ENCODE measurements at places on chromosomes 1 and 21. TPM values are rescaled to one million over a fixed set of nuclear protein-coding genes. Genes with fewer than 3 reads are reported as not detected.

The PKLR gene
- total RNA-seq = not detected

The BCAN gene
- total RNA-seq = not detected

The FMO4 gene
- total RNA-seq = 3.0 TPM

The C1orf94 gene
- not detected for total RNA-seq

The MIXL1 gene
- total RNA-seq = 1.7 TPM

The OR2L2 gene
- total RNA-seq = 0.52 TPM

The TLR5 gene
- total RNA-seq = not detected

The OR10J1 gene
- not detected for total RNA-seq

The SOX13 gene
- 0.15 TPM for total RNA-seq

The KCNJ15 gene
- not detected for total RNA-seq

The MAPKAPK2 gene
- 85.8 TPM for total RNA-seq

The KRTAP13-2 gene
- not detected for total RNA-seq

The VANGL2 gene
- 14.5 TPM for total RNA-seq

The CLCA1 gene
- total RNA-seq = not detected

The ZDHHC18 gene
- 25.8 TPM for total RNA-seq

The VAV3 gene
- total RNA-seq = 32.1 TPM

The SYTL1 gene
- 159 TPM for total RNA-seq

The CFHR1 gene
- total RNA-seq = not detected

The CLCA2 gene
- not detected for total RNA-seq

The MEAF6 gene
- 82.0 TPM for total RNA-seq

The MTHFR gene
- total RNA-seq = 109 TPM

The ANGPTL3 gene
- total RNA-seq = not detected

The KIF14 gene
- total RNA-seq = 0.15 TPM

The UBE2Q1 gene
- 97.9 TPM for total RNA-seq

The TCEANC2 gene
- 13.5 TPM for total RNA-seq

The ASPM gene
- 0.19 TPM for total RNA-seq

The B3GALT2 gene
- total RNA-seq = 0.07 TPM

The PGLYRP3 gene
- not detected for total RNA-seq

The KRTAP20-2 gene
- not detected for total RNA-seq

The OR6N1 gene
- total RNA-seq = not detected

The NCMAP gene
- not detected for total RNA-seq

The MSH4 gene
- 1.7 TPM for total RNA-seq

The FMN2 gene
- not detected for total RNA-seq

The NEK2 gene
- 0.32 TPM for total RNA-seq

All from B cell (primary cell).